ENCODE measurements at places on chromosomes 11 and 22. TPM values are rescaled to one million over a fixed set of nuclear protein-coding genes. Genes with fewer than 3 reads are reported as not detected.

- no peak for DNase-seq
Observed at GRCh38 chr11:118012083-118012669, 26.0 kb downstream of the IL10RA start.

- DNase-seq = no peak
Observed at GRCh38 chr11:75745807-75746206, 22.8 kb upstream of the DGAT2 start.

The GRAP2 gene
- not detected for total RNA-seq

DNA sequence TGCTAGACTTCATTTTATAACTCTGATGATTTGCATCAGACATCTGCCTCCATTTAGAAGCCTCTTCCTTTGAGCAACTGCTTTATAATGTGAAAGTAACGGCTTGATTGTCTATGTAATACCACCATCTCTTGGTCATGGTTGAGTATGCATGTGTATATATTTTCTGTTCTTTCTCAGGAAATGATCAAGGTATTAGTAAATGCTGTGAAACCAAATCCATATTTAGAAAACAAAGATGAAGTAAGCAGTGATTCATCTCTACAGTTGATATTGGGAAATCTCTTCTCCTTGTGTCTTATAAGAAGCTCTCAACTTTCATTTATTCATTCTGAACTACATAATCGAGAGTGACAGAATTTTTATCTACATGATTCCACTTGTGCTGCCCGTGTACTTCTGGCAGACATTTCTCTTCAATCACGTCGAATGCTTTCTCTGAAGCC lies 104.6 kb upstream of the ANO3 start:
- DNase-seq = no peak

DNA sequence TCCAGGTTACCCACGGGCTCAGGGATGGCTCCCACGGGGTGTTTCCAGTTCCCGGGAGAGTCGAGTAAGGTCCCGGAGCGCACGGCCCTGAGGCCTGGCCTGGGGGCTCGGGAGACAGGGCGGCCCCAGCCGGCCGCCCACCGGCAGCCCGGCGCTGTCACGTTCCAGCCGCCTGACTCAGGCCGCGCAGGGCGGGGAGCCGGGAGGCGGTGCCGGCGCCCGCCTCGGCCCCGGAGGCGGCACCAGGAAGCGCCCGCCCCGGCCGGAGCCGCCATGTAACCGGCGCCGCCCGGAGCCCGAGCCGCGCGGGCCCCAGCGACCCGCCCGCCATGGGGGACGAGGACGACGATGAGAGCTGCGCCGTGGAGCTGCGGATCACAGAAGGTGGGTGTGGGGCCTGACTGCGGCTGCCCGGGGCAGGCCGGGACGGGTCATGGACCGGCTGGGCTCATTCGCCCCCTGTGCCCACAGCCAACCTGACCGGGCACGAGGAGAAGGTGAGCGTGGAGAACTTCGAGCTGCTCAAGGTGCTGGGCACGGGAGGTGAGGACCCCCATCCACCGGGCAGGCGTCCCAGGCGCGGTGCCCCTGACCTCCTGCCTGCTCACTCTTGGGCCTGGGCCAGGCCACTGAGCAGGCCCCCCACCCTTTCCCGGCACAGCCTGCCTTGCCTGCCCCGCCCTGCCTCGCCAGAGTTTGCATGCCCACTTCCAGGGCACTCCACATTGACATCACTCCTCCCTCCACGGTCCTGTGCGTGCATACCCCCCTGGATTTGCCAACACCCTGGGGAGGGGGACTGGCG lies at the start of gene RPS6KA4:
Gene RPS6KA4, plus strand, starts transcription at position 256 of the 805 bp plus-strand sequence. Its CDS starts 74 bp downstream, at position 330.
- DNase-seq = peak; percentile 62

- DNase-seq = no peak
Observed at GRCh38 chr11:95059046-95059445, 7.7 kb upstream of the SRSF8 start.

The TTLL1 gene
- 2.8 TPM for total RNA-seq

- DNase-seq = no peak
Observed at GRCh38 chr11:43243927-43244326, 67.9 kb upstream of the API5 start.

The ST14 gene
- total RNA-seq = not detected

GRCh38 chr11:44550123-44550522 lies 15.3 kb upstream of the CD82 start:
- DNase-seq = no peak
